ENCODE measurements at places on chromosomes 2 and 18. TPM values are rescaled to one million over a fixed set of nuclear protein-coding genes. Genes with fewer than 3 reads are reported as not detected.

- no peak for DNase-seq
Measured at GRCh38 chr18:5447442-5447841, 96.4 kb downstream of the EPB41L3 start.

DNA sequence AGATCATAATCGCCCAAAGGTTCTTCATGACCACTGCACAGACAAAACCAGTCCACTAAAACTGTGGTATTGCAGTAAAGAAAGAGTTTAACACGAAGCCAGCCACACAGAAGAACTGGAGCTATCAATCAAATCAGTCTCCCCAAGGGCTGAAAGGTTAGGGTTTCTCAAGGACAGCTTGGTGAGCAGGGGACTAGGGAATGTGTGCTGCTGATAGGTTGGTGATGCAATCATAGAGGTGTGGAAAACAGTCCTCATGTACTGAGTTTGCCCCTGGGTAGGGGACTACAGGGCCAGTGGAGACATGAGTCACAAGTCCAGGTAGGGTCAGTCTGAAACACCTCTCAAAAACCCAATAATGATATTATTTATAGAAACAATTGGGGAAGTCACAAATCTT lies 27.3 kb upstream of the FEZ2 start:
- no peak for DNase-seq

FASTKD1 gene
- total RNA-seq = 11.5 TPM

RUFY4 gene
- not detected for total RNA-seq

Data from IMR-90 (cell line).